ENCODE measurements at places on chromosomes 2 and 18.

DNA sequence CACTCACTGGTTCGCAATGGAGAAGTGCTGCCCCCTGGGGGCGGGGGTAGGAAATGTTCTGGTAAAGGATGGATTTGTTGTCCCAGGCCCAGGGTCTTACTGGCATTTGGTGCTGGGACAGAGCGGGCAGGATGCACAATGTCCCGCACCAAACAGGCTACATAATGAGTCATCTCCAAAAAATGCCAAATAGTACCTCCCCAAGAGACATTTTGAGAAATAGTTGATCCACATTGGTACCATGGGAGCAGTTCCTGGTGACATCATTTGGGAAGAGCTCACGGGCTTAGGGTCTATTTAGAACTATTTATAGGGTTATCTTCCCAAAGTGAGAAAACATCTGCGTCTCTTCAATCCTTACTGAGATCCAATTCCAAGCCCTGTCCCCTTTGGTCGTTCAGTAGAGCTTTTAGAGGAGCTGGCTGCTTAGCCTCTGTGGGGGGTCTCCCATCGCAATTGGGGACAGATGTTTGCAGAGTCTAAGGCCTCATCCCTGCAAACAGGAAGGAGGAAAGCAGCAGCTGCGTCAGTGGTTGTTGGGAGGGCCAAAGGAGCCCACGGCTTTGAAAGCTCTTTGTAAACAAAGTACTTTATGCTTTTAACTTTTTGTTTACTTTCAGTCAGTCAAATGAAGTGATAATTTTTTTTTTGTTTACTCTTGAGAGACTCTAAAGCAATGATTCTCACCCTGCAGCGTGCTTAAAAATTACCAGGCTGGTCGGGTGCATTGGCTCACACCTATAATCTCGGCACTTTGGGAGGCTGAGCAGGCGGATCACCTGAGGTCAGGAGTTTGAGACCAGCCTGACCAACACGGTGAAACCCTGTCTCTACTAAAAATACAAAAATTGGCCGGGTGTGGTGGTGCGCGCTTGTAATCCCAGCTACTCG, 49.3 kb downstream of the GREB1 start:
- peak; percentile 34 for DNase-seq

GRCh38 chr2:182444806-182445205, 18.0 kb upstream of the PDE1A start:
- no peak for DNase-seq

- no peak for DNase-seq
These were observed 99.6 kb upstream of the MBOAT2 start for GRCh38 chr2:9102861-9103662.

- no peak for DNase-seq
These were observed 142.4 kb upstream of the MEX3C start for GRCh38 chr18:51339856-51340255.

- no peak for DNase-seq
These were observed 151.0 kb downstream of the CCBE1 start for GRCh38 chr18:59546188-59546587.

DNA sequence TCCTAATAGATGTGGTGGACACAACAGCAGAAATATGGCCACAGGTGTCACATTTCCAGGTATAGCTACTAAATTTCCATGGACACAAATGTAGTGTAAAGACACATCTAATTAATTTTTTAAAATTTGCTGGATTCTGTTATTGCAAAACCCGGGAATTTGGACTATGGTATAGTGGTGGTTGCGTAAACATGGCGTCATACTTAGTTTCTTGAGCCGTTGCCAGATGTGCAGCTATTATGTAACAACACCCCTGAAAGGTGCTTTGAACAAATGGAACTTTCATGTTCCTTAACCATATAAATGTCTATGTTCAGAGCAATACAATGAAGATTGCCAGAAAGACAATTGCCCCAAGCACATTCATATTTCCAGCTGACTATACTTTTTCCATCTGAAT, 85.9 kb downstream of the HRH4 start:
- no peak for DNase-seq

DNA sequence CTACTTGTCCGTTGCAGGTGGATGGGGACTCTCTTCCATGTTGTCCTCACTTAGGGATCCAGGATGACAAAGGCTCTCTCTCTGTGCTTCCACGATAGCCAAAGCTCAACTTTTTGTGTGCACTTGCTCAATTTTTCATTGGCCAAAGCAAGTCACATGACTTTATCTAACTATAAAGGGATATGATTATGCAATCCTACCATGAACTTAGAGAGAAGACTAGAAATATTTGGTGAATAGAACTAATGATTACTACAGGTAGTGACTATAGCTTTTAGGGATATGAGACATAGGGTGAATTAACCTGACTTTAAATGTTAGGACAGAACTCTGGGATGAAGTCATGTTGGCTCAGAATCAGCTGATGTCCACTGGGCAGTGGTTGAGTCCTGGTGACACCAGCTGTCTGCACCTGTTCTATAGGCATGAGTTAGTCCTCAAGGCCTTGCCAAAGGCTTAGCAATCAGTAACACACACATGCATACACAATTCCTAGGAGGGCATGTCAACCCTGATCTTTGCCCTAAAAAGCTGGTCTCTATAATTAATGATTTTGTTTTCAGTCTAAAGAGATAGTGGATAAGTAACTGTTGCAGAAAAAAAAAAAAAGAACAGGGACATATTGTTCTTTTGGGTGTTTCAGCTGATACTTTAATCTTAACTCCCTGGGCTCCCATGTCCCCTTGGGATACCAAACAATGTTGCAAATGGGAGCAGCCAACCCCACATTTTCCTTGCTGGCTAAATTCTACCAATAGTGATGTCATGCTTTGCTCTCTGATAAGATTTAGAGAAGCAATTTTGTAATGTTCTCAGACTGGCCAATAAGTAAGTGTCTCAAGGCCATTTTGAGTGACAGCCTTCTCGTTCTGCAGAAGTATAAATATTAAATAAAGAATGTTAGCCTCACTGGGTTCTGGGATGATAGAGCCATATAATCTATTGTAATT, 12.5 kb upstream of the HK2 start:
- no peak for DNase-seq

GRCh38 chr2:165593081-165593480, 123.6 kb downstream of the CSRNP3 start:
- no peak for DNase-seq

GRCh38 chr2:132691556-132691955, 21.6 kb upstream of the LYPD1 start:
- DNase-seq = no peak

DNA sequence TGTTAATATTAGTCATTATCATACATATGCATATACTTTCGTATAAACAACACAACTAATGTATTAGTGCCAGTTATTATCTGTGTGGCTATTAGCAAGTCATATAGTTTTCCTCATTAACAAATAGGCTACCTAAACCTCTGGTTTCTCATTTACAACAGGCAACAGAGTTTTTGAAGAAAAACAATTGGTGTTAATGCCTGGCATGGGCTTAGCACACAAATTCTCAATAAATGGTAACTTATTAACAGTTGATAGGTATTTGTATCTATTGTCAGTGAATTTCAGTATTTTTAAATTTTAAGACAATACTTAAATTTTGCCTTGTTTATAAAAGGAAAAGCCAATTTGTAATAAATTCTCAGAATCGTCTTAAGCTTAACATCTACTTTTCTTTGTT, 182.5 kb downstream of the PMAIP1 start:
- DNase-seq = no peak

- peak; percentile 86 for DNase-seq
These were observed 17.0 kb upstream of the NFATC1 start for GRCh38 chr18:79378536-79379250.

- no peak for DNase-seq
These were observed 3.7 kb downstream of the SIGLEC15 start for GRCh38 chr18:45828917-45829811.

GRCh38 chr2:162591403-162592083, 247.0 kb downstream of the KCNH7 start:
- DNase-seq = no peak

DNA sequence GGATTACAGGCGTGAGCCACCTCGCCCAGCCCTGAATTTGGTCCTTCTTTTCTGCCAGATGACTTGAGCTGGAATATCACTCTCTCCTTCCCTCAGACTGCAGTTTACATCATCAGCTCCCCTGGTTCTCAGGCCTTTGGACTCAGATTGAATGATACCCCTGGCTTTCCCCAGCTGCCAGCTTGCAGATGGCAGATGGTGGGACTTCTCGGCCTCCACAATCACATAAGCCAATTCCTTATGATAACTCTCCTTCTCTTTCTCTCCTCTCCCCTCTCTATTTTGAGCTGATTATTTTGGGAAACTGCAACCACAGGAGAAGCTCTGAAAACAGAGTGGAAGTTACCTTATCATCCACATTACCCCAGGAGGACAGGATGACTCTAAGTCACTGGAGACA, 33.4 kb upstream of the ATP8B1 start:
- DNase-seq = no peak

GRCh38 chr2:85502720-85503119, 36.2 kb upstream of the MAT2A start:
- no peak for DNase-seq

DNA sequence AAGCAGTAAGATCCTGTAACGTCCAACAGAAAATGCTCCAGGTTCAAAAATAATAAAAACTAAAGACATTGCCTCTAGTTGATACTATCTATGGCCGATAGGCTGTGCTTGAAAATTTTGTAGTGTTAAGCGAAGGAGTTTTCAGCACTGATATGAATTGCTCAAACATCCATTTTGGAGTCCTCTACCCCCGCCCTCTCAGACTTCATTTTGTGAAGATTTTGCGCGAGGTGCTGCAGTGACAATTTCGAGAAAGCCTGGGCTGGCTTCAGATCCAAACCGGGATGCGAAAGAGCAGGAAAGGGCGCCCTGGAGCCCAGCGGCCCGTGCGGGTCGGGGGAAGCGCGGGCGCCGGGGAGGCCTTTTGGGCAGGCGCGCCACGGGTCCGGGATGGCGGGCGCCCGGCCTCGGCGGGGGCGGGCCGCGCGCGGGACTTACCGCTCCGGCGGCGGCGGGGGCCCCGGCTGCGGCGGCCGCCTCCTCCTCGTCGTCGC, 1.8 kb downstream of the SP3 start:
- peak; percentile 66 for DNase-seq

GRCh38 chr2:118530976-118531375, 316.5 kb downstream of the EN1 start:
- DNase-seq = no peak

- DNase-seq = no peak
These were observed 840.9 kb downstream of the GALR1 start for GRCh38 chr18:78090584-78090983.

GRCh38 chr2:109662889-109663288, 48.7 kb downstream of the SOWAHC start:
- DNase-seq = no peak

GRCh38 chr2:152391318-152391717, 56.3 kb downstream of the FMNL2 start:
- no peak for DNase-seq

GRCh38 chr2:12223732-12224131, 477.3 kb downstream of the LPIN1 start:
- no peak for DNase-seq

GRCh38 chr18:44750774-44751173, 70.1 kb downstream of the SETBP1 start:
- DNase-seq = no peak

DNA sequence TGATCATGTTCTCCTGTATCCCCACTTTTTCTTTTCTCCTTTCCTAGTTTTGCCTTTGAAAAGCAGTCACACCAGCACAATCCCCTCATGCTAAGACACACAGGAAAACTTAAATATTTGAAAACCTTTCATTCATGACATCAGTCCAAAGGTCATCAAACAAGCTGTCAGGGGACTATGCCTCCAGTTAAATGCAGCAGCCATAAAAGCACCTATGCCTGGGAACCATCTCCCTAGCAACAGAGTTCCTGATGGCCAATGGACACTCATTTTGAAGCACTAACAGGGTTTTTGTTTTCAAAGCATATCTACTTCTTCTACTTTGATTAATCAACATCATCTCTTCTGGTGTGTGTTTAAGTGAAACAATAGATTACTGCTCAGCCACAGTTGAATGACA, 286.4 kb upstream of the PARD3B start:
- DNase-seq = no peak

DNA sequence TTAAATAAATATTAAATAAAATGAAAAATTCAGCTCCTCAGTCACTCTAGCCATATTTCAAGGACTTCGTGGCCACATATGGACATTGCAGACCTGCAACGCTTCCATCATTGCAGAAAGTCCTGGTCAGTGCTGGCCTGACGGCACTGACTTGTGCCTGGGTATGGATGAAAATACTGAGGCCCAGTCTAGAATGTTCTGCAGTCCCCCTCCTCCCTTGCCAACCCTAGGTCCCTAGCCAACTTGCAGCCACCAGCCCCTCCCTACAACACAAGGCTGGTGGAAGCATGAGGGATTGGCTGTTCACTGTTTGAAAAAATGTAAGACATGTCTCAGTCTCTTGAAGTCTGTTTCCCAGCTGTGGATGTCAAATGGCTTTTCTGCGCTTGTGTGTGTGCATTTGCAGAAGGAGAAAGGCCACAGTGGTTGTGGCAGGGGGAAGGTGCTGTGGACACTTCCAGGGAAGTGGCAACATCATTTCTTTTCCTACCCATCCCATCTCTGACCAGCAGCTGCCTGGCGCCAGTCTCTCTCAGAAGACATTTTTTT, 9.9 kb downstream of the IGFBP5 start:
- no peak for DNase-seq

DNA sequence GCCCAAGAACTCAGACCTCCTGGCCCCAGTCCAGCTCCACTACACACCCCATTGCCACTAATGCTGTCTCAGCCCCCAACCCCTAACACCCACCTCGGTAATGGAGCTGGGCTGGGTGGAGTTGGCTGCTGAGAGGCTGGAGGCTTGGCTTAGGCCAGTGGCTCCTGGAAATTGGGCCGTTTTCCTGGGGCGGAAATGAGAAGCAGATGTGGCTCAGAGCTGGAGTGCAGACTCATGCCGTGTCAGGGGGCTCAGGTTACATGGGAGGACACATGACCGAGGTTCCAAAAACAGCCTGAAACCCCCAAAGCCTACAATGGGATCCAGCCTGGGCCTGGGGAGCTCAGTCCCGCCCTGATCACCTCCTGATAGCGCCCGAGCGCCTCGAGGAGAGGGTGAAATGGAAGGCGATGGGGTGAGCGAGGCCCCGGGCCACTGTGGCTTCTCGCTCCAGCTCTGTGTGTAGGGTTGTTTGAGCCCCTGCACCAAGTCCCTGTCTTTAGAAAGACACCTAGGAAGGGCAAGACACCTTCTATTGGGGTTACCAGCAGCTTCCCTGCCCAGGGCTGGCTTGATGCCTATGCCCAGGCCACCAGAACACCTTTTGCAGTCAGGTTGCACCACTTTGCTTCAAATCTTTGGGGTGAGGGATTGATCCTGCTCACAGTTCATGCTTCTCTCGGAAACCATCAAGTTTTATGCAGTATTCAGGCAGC, 175.7 kb upstream of the HAAO start:
- no peak for DNase-seq

Measured in HAP-1 (cell line).